ENCODE measurements at places on chromosomes 12 and 14. TPM values are rescaled to one million over a fixed set of nuclear protein-coding genes. Genes with fewer than 3 reads are reported as not detected.

GRCh38 chr12:52946797-52947547 lies 1.9 kb upstream of the KRT18 start:
- H3K27me3 ChIP-seq: no peaks in the 10 kb centered on the region
- DNase-seq: no peak
- no peak overlapping the region for H3K4me3 ChIP-seq
- H3K36me3 ChIP-seq: no peaks in the 10 kb centered on the region
- H3K4me1 ChIP-seq: no peaks in the 10 kb centered on the region

DNA sequence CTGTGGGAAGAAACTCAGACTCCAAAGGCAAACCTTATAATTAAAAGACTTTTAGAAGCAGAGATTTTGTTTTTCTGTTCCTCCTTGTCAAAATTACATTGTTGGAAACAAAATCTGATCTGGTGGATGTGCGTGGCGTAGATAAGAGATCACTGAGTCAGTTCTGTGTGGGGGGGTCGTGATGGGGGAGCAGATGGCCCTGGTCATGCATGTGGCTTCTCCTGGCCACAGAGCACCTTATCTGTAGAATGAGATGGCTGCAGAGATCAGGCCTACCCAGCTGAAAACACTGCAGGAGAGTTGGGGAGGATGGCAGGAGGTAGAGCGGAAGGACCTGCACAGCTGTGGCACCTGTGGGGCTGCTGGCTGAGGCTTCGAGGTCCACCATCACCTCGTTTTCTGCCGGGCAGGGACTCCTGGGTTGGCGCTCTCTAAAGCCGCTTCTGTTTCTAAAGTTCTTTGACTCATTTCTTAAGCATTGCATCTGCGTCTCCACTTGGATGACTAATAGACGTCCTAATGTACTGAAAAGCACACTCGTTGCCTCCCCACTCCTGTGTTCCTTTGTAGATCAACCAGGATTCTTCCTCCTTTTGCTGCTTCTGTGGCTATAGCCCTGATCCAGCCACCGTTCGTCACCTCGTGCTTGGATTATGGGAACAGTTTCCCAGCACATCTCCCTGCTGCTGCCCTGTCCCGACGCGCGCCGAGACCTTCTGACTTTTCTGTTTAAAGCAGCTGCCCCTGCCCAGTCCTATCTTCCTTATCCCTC lies 93.4 kb downstream of the TSPAN9 start:
- H3K36me3 ChIP-seq: no peaks in the 10 kb centered on the region
- H3K27ac ChIP-seq: no peak overlapping the region
- no peak overlapping the region for H3K4me3 ChIP-seq
- H3K27me3 ChIP-seq: no peaks in the 10 kb centered on the region
- DNase-seq: peak; percentile 34

GRCh38 chr12:6963016-6963731 lies 7.3 kb downstream of the PHB2 start:
- H3K27me3 ChIP-seq: no peaks in the 10 kb centered on the region
- no peaks in the 10 kb centered on the region for H3K36me3 ChIP-seq

DNA sequence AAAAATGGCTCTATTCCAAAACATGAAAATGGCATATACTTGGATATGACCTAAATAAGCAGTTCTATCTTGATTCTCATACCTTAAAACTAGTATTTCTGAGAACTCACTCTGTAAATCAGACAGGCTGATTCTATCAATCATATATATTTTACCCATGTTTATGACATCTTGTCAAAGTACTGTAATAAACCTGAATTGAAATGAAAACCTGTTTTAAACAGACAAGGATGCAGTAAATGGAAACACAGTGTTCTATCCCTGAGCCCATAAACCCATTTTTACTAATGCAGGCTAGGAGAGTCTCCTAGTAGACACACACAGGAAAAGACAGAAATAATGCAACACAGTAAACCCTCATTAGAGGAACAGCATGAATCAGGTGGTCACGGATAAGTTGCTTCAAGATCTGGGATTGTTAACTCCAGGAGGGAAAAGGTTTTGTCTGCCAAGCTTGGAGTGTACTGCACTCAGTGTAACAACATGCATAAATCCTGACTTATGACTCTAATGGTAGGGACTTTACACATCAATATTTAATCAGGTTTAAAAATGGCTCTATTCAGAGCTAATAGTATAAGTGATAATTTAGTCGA lies 93.6 kb upstream of the CPNE8 start:
- no peak overlapping the region for H3K4me3 ChIP-seq
- H3K36me3 ChIP-seq: no peaks in the 10 kb centered on the region
- no peaks in the 10 kb centered on the region for H3K27me3 ChIP-seq
- no peaks in the 10 kb centered on the region for H3K4me1 ChIP-seq

DNA sequence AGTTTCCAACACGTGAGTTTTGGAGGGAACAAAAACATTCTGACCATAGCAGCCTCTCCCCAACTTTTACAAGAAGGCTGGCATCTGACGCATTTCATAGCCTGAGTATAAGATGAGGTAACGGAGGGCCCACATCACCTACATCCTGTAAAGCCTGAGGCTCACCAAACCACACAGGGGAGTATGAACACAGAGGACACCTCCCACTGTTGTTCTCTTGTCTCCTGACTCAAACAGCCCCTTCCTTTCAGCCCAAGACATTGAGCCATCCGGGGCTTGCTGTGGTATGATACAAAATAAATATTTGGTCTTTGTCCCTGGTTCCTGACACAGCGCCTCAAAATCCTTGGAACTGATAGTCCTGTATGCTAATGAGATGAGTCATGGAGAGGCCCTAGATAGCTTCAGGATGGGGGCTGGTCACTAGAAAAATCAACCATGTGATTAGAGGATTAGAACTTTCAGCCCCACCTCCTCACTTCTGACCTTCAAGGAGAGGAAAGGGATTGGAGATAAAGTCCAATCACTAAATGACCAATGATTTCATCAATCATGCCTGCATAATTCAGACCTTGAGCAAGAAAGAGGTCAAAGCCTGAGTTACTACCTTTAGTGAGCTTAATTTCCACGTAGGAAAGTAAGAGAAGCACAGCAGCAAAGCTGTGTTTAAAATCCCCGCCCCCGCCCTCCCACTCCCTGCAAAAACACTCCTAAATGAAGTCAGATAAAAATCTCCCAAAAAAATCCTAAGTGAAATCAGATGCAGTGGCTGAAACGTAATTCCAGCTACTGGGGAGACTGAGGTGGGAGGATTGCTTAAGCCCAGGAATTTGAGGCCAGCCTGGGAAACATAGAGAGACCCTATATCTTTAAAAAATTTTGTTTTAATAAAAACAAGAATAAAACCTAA lies 236.4 kb downstream of the PCNX1 start:
- no peak for DNase-seq
- H3K4me3 ChIP-seq: no peak overlapping the region
- no peaks in the 10 kb centered on the region for H3K4me1 ChIP-seq
- no peak overlapping the region for H3K27ac ChIP-seq
- H3K27me3 ChIP-seq: no peaks in the 10 kb centered on the region

DNA sequence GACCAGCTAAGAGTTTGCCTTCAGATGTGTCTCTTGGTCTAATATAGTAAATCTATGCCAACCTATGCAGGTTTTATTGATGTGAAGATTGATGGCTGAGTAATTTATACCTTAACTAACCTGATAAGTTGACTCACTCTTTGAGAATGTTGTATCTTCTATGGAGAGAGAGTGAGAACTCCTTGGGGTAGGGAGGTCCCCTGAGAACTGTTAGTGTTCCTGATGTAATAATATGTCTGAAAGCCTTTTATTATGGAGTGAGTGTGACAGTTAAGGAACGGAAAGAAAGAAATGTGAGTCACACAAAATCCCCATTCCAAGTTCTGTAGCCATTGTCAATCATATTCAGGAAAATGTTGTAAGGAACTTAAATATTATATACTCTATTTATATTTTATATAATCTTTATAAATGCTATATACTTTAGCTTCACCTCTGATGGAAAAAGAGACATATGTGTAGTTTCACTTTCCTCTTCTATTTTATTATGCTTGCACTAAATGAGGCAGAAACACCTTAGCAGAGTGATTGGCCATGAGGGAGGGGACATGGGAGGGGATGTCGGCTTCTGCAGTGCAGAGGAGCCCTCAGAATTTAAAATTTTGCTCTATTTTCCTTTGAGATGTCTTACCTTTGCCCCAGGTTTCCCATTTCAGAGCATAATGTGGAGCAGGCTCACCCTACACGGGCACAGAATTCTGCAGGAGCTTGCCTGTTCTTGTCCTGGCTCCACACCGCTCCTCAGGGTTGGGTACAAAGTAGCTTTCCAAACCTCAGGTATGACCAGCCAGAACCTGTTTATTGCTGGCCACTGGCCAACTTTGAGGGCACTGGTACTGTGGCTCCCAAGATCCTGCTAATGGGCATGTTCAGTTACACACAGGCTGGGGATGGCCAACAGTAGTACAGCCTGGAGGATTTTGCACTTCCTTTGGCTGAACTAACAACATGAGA lies 57.7 kb downstream of the ARF6 start:
- H3K27me3 ChIP-seq: no peaks in the 10 kb centered on the region
- no peaks in the 10 kb centered on the region for H3K36me3 ChIP-seq
- H3K4me1 ChIP-seq: peaks cover 1% of the 10 kb centered on the region

GRCh38 chr12:43694879-43695278 lies 63.7 kb downstream of the PUS7L start:
- no peaks in the 10 kb centered on the region for H3K4me1 ChIP-seq
- H3K27ac ChIP-seq: no peak overlapping the region
- H3K36me3 ChIP-seq: no peaks in the 10 kb centered on the region
- no peak overlapping the region for H3K4me3 ChIP-seq

DNA sequence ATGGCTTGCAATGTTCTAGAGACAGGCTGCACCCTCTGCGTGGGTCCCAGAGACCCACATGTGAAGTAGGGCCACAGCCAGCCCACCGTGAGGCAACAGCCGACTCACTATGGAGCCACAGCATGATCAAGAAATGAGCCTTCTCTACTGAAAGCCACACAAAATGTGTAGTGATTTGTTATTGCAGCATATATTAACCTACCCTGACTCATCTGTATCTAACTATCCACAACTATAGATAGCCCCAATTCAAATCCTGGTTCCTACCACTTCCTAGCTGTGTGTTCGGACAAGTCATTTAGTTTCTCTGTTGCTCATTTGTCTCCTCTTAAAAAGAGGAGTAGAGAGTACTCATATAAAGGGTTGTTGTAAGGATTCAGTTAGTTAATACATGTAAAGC lies 1152.3 kb downstream of the BCL11B start:
- H3K27ac ChIP-seq: no peak overlapping the region
- H3K27me3 ChIP-seq: no peaks in the 10 kb centered on the region
- DNase-seq: no peak
- no peaks in the 10 kb centered on the region for H3K4me1 ChIP-seq
- H3K4me3 ChIP-seq: no peak overlapping the region

- peaks cover 12% of the 10 kb centered on the region for H3K4me1 ChIP-seq
- no peak for DNase-seq
- peak overlapping the region; percentile 97 for H3K27ac ChIP-seq
- no peak overlapping the region for H3K4me3 ChIP-seq
- H3K27me3 ChIP-seq: no peaks in the 10 kb centered on the region
- no peaks in the 10 kb centered on the region for H3K36me3 ChIP-seq
Observed at GRCh38 chr12:45232756-45233372, 17.0 kb downstream of the ANO6 start.

- no peak overlapping the region for H3K27ac ChIP-seq
- no peak for DNase-seq
- H3K4me3 ChIP-seq: no peak overlapping the region
- no peaks in the 10 kb centered on the region for H3K27me3 ChIP-seq
- no peaks in the 10 kb centered on the region for H3K36me3 ChIP-seq
- no peaks in the 10 kb centered on the region for H3K4me1 ChIP-seq
Observed at GRCh38 chr12:90048918-90049317, 340.3 kb upstream of the ATP2B1 start.

GRCh38 chr12:57887631-57888408 lies 41.3 kb upstream of the CTDSP2 start:
- DNase-seq: peak; percentile 84
- no peaks in the 10 kb centered on the region for H3K36me3 ChIP-seq
- H3K27ac ChIP-seq: peak overlapping the region; percentile 74
- H3K27me3 ChIP-seq: no peaks in the 10 kb centered on the region
- H3K4me1 ChIP-seq: no peaks in the 10 kb centered on the region

DNA sequence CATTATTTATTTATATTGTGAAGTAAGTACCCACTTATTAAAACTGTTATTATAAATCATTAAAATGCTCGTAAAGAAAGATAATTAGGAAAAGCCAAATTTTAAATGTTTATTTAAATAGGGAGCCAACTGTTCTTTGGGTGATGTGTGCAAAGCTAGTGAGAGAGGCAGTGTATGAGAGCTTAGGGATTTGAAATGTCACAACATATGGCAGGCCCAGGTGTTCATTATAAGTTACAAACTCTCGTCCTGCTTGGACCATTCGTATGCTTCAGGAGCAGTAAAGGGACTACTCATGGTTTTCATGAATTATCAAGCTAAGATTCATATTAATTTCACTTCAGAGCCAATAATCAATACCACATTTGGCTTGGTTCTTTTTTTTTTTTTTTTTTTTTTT lies 154.5 kb downstream of the TGFB3 start:
- H3K4me1 ChIP-seq: peaks cover 13% of the 10 kb centered on the region
- H3K27me3 ChIP-seq: no peaks in the 10 kb centered on the region
- no peak for DNase-seq
- H3K36me3 ChIP-seq: no peaks in the 10 kb centered on the region

- no peak overlapping the region for H3K4me3 ChIP-seq
- H3K36me3 ChIP-seq: no peaks in the 10 kb centered on the region
- peaks cover 2% of the 10 kb centered on the region for H3K4me1 ChIP-seq
- no peak overlapping the region for H3K27ac ChIP-seq
Observed at GRCh38 chr12:120842595-120842994, 61.6 kb downstream of the SPPL3 start.

- H3K36me3 ChIP-seq: no peaks in the 10 kb centered on the region
- DNase-seq: no peak
- no peaks in the 10 kb centered on the region for H3K4me1 ChIP-seq
- no peak overlapping the region for H3K4me3 ChIP-seq
- H3K27ac ChIP-seq: no peak overlapping the region
- H3K27me3 ChIP-seq: no peaks in the 10 kb centered on the region
Observed at GRCh38 chr14:25411781-25412757, 362.1 kb upstream of the STXBP6 start.

- no peaks in the 10 kb centered on the region for H3K27me3 ChIP-seq
- DNase-seq: no peak
- no peaks in the 10 kb centered on the region for H3K36me3 ChIP-seq
- no peak overlapping the region for H3K27ac ChIP-seq
- no peaks in the 10 kb centered on the region for H3K4me1 ChIP-seq
Observed at GRCh38 chr14:77240336-77240915, 30.6 kb downstream of the NGB start.

GRCh38 chr12:53932915-53933314 lies 5.7 kb upstream of the HOXC13 start:
- DNase-seq: no peak
- no peaks in the 10 kb centered on the region for H3K36me3 ChIP-seq
- H3K4me1 ChIP-seq: no peaks in the 10 kb centered on the region
- peaks cover 7% of the 10 kb centered on the region for H3K27me3 ChIP-seq

The PDZRN4 gene
- total RNA-seq: 11.2 TPM

The SDR9C7 gene
- not detected for total RNA-seq

The LRP6 gene
- total RNA-seq: 57.0 TPM

All from aorta (tissue), 5 donors.